ENCODE measurements at places on chromosomes 2 and 18.

DNA sequence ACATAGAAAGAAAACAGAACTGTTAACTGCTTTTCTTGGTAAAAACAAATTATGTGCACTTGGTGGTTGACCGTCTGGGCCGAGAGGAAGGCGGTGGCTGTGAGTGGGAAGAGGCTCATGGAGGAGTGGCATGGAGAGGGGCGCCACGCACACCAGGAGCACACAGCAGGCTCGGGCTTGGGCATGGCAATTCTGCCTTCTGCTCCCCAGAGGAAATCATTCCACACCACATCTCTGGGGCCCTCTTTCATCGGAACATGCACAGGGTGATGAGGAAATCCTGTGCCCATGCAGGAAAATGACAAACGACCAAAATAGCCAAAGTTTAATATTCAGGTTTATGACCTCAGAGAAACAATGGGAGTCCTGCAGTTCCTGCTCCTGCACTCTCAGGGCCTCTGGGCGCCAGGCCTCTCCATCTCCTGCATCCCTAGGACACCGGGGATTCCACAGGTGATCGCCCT lies 26.4 kb downstream of the WDFY1 start:
- no peak for DNase-seq

GRCh38 chr2:62014102-62014501 lies 108.6 kb downstream of the COMMD1 start:
- no peak for DNase-seq

DNA sequence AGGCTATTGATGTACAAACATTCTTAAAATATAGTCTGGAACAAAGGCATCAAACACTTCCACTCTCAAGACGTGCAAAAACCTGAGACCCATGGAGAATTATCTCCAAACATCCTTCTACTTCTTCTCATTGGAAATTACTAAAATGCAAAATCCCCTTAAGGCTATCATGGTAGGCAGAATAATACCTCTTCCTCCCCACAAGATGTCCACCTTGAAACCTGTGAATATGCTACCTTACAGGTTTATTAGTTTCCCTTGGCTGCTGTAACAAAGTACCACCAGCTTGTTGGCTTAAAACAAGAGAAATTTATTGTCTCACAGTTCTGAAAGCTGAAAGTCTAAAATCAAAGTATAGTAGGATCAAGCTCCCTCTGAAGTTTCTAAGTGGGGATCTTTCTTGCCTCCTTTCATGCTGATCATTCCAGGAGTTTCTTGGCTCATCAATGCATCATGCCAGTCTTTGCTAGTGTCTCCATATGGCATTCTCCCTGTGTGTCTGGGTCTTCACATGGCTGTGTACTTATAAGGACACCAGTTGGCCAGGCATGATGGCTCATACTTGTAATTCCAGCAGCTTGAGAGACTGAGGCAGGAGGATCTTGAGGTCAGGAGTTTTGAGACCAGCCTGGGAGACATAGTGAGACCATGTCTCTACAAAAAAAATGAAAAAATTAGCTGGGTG lies 163.7 kb upstream of the NCK2 start:
- no peak for DNase-seq

DNA sequence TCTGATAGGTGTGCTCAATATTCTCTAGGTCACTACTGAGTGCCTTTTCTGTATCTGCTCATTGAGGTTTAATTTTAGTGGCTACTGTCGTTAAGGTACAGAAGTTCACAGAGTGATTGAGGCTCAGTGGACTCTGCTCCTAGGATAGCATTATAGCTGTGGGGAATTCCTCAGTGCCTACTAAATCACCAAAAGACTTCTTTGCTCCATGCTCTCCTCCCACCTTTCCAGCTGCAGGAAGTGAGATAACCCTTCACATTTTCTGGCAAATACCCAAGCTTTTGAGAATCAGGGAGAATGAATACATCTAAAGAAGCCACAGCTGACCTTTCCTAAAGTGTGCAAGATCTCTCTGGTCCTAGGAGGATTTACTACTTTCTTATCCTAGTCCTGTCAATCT lies 95.2 kb upstream of the FSIP2 start:
- no peak for DNase-seq

- DNase-seq: no peak
Measured at GRCh38 chr18:37287601-37288000, 278.0 kb downstream of the CELF4 start.

DNA sequence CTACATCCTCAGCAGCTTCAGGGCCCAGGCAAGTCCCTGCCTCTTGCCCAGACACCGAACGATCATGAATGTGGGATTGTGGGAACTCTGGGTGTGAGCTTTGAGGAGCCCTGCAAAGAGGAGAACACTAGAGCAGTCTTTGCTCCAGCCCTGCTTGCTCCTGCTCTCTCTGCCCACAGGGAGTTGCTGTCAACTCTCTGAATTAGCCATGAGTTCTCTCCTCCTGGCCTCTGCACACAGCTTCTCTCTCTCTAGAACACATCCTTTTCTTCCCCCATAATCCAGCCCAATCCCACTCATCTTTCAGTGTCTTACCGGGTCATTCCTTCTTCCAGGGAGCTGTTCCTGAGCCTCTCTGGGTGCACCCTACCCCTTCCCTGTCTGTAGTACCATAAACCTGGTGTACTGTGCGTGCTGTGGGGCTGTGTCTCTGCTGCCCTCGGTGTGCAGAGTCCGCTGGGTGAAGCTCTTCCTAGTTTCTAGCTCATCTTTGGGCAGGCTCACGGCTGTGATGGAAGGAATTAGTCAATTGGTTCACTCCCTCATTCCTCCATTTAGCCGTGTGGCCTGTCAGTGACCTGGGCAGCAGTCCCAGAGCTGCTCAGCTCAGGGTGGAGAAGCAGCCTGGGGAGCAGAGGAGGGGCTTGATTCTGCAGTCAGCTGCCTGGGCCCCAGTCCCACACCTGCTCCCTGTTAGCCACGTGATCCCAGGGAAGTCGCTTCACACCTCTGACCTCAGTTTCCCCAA lies 132.9 kb upstream of the HDAC4 start:
- DNase-seq: no peak

DNA sequence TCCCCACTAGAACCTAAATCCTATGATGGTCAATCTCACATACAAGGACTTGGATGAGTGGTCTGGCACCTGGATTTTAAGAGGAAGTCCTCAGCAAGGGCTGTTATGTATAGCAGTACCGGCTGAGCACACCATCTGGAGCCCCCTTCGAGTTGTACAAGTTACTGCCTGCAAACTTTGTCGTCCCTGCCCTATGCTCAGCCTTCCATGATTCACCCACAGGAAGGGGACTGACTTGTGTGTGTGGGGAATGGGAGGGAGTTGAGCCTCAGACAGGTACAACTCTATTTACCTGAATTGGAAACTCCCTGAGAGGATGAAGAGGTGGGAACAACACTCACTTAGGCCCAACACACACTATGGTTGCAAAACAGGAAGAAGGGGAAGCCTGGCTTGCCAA lies 186.6 kb downstream of the MYO5B start:
- no peak for DNase-seq

- no peak for DNase-seq
Measured at GRCh38 chr2:140804700-140805260, 1326.0 kb downstream of the LRP1B start.

- no peak for DNase-seq
Measured at GRCh38 chr2:146544701-146545100, 1300.1 kb upstream of the ACVR2A start.

- DNase-seq: no peak
Measured at GRCh38 chr2:69659349-69659748, 15.8 kb upstream of the AAK1 start.

DNA sequence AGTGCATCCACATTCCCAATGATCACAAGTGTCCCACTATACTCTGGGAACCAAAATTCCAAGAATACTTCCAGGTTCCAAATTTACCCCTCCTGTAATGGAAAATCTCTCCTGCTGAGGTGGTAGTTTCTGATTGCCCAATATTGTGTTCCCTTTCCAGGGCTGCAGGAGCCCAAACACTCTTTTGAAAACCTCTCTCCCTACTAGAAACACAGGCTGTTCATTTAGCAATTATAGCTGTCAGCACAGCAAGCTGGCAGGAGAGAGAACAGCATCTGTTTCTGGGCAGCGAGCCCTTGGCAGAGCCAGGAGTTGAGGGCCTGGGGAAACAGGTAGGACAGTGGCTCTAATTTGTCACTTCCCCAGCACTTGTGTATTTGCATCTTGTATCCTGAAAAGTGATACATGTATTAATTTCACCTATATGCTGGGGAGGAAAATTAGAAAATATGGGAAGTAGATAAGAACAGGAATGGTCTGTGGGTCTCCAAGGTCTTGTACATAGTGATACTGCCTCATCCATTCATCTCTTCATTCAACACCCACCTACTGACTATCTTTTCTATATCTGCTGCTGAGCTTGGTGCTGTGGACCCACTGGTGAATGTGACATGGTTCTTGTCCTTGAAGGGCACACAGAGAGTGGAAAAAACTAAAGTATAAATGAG lies 16.9 kb upstream of the PAIP2B start:
- no peak for DNase-seq

DNA sequence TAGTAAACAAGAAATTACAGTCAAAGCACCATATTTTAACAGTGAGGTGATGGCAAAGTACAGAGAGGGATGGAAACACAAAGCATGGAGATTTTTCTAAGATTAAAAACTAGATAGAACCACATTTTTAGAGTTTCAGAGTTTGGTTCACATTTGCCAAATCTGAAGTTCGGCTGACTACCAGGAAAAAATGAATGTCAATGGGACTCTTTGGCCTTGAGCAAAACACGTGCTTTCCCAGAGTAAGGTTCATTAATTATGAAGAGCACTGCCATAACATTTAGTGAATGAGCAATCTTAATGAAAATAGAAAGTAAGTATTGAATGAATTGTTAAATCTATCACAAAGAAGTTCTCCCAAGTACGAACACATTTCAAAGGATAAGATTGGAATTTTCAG lies 571.2 kb upstream of the VRK2 start:
- no peak for DNase-seq

DNA sequence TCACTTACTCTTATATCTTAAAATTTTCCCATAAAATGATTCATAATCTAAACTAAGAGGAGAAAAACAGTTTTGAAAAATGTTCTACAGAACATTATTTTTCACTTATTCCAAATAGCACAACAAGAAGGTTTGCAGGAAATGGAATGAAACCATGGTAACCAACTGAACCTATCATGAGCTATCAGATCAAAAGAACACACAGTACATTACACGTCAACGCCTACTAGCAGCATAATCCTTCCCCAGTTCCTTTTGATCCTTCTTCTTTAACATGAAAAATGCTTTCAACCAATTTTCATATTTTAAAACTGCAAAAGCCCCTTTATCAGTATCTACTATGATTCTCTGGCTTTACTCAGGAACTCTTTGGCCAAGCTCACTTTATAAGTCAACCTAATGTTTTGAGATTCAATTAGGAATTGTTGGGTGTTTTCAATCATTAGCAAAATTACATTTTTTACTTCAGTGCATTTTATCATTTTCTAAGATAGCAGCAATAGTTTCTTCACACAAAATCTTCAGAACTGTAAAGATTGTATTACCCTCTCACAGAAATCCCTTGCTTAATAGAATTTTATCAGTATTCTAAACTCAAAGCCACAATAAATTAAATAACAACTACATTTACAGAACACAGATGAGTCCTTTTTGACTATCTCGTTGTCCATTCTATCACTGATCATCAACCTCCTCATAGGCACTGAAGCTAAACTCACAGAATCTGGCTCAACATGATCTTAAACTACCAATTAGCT lies 102.5 kb downstream of the CHN1 start:
- no peak for DNase-seq

DNA sequence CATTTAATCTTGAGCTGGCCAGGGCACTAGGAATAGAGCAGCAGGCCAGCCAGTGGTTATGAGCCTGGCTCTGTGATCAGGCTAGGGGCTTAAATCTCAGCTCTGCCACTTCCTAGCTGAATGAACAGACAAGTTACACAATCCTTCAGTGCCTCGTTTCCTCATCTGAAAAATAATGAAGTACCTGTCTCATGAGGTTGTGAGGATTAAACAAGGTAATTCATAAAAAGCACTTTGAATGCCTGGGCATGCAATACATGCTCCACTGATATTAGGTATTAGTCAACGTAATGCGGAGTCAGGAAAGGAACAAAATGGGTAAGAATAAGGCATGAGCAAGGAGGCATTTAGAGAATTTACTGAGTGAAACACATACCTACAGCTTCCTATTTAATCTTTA lies 100.2 kb downstream of the CCBE1 start:
- no peak for DNase-seq

- no peak for DNase-seq
Measured at GRCh38 chr2:174180165-174180724, 68.1 kb downstream of the OLA1 start.

DNA sequence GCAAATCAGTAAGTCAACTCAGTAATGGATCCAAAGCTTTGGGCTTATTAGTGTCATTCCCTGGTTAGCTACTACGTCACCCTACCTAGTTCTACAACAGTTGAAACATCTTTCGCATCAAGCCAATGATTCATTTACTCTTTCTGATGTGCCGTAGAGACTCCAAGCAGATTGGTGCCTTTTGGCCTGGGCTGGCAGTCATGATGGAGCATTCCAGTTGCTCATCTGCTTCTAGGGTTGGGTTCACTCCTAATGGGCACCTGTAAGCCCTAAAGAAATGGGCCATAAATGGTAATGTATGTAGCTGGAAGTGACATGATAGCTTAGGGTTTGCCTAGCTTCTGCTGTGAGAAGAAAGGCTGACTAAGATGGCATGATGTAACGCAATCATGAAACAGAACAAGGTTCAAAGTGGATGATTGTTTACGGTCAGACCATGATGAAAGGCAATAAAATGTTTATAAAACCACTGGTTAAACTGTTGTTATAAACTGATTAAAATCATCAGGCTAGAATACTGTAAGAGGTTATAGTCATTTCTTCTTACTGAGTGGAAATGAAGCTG lies 20.4 kb upstream of the CCL20 start:
- DNase-seq: no peak

GRCh38 chr2:112730216-112730615 lies 9.4 kb downstream of the NT5DC4 start:
- DNase-seq: no peak

GRCh38 chr2:54726940-54727339 lies 3.5 kb downstream of the EML6 start:
- DNase-seq: no peak

DNA sequence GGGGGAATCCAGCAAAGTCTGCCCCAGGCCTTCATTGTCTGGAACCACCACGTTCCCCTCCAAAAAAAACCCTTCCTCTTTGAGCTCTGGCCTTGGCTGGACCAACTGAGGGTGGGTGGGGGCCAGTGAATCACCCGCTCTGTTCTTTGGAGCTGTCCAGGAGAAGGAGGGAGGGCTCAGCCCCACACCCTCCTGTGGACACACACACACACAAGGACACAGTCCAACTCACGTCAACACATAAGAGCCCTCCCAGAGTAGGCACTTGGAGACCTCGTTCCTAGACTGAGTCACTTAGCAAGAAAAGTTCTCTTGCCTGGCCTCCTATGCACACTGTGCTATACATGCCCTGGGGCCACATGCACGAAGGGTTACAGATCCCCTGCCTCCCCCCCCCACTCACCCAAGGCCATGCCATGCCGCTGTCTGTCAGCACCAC lies 1.2 kb upstream of the TNS1 start:
- no peak for DNase-seq

GRCh38 chr2:20540587-20541293 lies 93.9 kb downstream of the RHOB start:
- no peak for DNase-seq

GRCh38 chr2:18976168-18976961 lies 382.1 kb downstream of the OSR1 start:
- no peak for DNase-seq
